ENCODE measurements at places on chromosomes 1 and 21. TPM values are rescaled to one million over a fixed set of nuclear protein-coding genes. Genes with fewer than 3 reads are reported as not detected.

The AGRN gene
- total RNA-seq: 29.3 TPM

DNA sequence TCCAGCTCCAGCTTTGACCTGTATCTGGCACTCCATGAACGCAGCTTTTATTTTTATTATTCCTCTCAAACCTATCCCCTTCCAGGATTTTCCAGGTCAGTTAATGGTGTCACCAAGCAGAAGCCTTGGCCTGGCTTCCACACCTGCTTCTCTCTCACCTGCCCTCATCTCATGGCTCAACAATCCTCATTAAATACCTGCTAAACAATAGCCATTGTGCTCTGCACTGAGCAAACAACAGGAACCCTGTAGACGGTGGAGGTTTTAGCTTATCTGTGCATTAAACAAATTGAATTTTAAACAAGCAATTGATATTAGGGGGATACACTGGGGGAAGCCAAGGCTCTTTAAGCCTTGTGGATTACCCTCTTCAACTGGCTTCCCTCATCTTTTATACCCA is 15.3 kb downstream of the PYCR2 start:
- no peak for DNase-seq
- H3K27me3 ChIP-seq: peaks cover 3% of the 10 kb centered on the region
- no peaks in the 10 kb centered on the region for H3K4me1 ChIP-seq
- no peaks in the 10 kb centered on the region for H3K36me3 ChIP-seq

DNA sequence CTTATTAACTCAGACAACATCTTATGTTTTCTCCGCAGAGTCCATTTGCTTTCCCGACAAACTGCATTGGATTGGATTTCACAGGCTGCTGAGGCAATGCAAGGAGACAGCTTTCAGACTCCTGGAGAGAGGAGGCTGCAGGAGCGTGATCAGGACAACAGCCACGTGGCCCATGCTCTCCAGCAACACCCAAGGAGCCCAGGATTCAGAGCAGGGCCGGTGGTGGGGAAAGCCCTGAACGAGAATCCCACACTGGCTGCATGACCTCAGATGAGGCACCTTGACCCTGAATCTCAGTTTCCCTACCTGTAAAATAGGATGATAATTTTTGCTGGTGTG is 78.3 kb upstream of the NFASC start:
- H3K27ac ChIP-seq: no peak overlapping the region
- no peaks in the 10 kb centered on the region for H3K36me3 ChIP-seq
- no peak overlapping the region for H3K4me3 ChIP-seq
- no peaks in the 10 kb centered on the region for H3K4me1 ChIP-seq
- DNase-seq: no peak

- H3K36me3 ChIP-seq: no peaks in the 10 kb centered on the region
- DNase-seq: no peak
- no peak overlapping the region for H3K27ac ChIP-seq
- H3K4me3 ChIP-seq: no peak overlapping the region
- peaks cover 3% of the 10 kb centered on the region for H3K27me3 ChIP-seq
Measured at GRCh38 chr1:204139088-204139487, 12.8 kb downstream of the ETNK2 start.

- no peak overlapping the region for H3K4me3 ChIP-seq
- H3K36me3 ChIP-seq: peaks cover 13% of the 10 kb centered on the region
- DNase-seq: peak; percentile 37
- H3K27me3 ChIP-seq: no peaks in the 10 kb centered on the region
- no peaks in the 10 kb centered on the region for H3K4me1 ChIP-seq
Measured at GRCh38 chr21:42839271-42840231, 39.8 kb downstream of the WDR4 start.

DNA sequence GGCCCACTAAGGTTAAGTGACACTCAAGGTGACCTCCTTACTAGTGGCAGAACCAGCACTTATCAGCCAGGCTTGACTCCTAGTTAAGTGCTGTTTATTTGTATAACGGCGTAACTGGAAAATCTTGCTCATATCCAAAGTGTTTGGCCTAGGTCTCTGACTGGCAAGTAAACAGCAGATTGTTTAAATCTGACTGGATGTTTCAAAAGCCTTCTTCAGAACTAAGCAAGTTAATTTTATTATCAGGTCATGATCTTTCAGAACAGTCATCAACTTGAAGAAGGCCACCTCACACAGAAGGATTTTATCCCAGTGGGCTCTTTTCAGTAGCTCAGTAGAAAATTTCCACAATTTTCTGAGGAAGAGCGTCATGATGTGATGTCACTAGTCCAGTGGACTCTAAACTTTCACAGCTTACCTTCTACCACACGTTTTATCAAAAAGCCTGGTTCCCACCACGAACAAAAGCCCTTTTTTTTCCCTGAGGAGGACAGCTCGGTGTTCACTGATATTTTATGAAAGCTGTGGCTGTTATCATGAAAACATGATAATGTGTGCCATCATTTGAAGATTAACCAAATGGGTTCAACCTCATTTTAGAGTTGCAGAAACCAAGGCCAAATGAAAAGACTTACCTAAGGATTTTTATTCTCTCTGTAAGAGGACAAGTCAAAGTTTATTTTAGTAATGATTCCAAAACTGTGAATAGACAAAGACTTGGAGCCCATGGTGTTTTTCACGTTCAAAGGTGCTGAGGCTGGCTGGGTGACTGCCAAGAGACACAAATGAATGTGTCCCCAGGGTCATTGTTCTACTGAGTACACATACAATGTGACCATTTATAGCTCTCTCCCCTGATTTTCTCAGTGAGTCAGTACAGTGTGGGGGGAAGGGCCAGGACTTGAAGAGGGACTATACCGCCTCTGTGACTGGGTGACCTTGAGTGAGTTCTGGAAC is 9.1 kb downstream of the SGIP1 start:
- peaks cover 25% of the 10 kb centered on the region for H3K27me3 ChIP-seq
- H3K4me3 ChIP-seq: no peak overlapping the region
- no peaks in the 10 kb centered on the region for H3K4me1 ChIP-seq
- no peaks in the 10 kb centered on the region for H3K36me3 ChIP-seq

GRCh38 chr1:54606096-54606989 is 17.0 kb downstream of the FAM151A start:
- H3K36me3 ChIP-seq: no peaks in the 10 kb centered on the region
- no peak for DNase-seq
- H3K4me1 ChIP-seq: peaks cover 13% of the 10 kb centered on the region

The CLDN14 gene
- not detected for total RNA-seq

The MCOLN2 gene
- 60.6 TPM for total RNA-seq

DNA sequence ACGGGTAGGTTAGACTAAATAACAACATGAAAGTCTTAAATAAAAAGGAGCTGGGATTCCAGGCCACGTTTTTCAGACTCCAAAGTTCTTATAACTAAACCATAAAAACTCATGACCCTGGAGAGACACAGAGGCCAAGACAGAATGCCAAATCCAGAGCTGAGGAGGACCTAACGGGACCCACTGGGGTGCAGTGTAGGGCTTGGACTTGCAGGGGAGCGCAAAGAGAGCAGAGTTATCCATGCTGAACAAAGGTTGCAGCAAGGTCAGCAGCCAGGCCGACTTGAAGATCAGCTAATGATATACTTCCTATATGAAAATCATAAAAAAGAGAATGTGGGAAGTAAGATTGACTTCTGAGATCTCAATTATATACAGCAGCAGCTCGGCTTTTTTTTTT is 237.1 kb downstream of the TM2D1 start:
- H3K27ac ChIP-seq: no peak overlapping the region

The KLHDC7A gene
- total RNA-seq: not detected

The CD34 gene
- total RNA-seq: 0.02 TPM

- H3K27me3 ChIP-seq: peaks cover 4% of the 10 kb centered on the region
- H3K4me3 ChIP-seq: no peak overlapping the region
- DNase-seq: no peak
- H3K36me3 ChIP-seq: no peaks in the 10 kb centered on the region
Measured at GRCh38 chr1:32001863-32002262, 11.8 kb upstream of the KHDRBS1 start.

The FTCD gene
- not detected for total RNA-seq

DNA sequence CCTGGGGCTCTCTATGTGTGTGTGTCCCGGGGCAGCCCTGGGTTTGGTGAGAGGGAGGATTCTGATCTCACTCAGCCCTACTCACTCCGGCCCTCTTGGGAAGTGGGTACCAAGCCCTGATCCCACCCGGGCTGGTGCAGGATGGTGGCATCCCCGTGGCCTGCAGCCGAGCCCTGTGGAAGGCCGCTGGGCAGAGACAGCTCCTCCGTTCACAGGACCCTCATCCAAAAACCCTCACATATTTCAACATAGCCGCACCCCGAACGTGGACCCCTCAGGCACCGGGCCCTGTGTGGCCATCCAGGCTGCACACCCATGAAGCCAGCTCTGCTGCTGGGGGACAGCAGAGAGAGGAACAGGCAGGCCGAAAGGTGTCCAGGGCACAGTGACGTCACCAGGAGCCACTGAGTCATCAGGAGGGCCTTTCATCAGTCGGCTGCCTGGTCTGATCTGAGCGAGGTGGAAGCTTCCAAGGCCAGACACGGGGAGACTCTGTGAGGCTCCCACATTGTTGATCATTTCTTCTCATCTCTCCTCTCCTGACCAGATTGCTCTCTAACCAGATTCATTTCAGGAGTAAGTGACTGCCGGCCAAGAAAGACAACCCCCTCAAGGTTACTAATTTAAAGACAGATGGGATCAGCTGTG is 16.2 kb upstream of the GPR157 start:
- H3K36me3 ChIP-seq: peaks cover 3% of the 10 kb centered on the region
- DNase-seq: no peak
- H3K27me3 ChIP-seq: no peaks in the 10 kb centered on the region
- H3K4me1 ChIP-seq: peaks cover 8% of the 10 kb centered on the region
- no peak overlapping the region for H3K27ac ChIP-seq

- H3K27ac ChIP-seq: no peak overlapping the region
- no peaks in the 10 kb centered on the region for H3K27me3 ChIP-seq
- no peaks in the 10 kb centered on the region for H3K4me1 ChIP-seq
- no peak for DNase-seq
- H3K4me3 ChIP-seq: no peak overlapping the region
- H3K36me3 ChIP-seq: no peaks in the 10 kb centered on the region
Measured at GRCh38 chr1:71987181-71987580, 295.2 kb downstream of the NEGR1 start.

Measured in activated CD8-positive, alpha-beta memory T cell treated with anti-CD3 and anti-CD28 coated beads, Interleukin-2, amount 10 ng/mL, durations not matched to agents 7 days and 5 days (primary cell).